ENCODE measurements at places on chromosomes 16 and 17.

- DNase-seq = peak; percentile 76
Measured at GRCh38 chr16:15966836-15967546, 17.6 kb downstream of the ABCC1 start.

DNA sequence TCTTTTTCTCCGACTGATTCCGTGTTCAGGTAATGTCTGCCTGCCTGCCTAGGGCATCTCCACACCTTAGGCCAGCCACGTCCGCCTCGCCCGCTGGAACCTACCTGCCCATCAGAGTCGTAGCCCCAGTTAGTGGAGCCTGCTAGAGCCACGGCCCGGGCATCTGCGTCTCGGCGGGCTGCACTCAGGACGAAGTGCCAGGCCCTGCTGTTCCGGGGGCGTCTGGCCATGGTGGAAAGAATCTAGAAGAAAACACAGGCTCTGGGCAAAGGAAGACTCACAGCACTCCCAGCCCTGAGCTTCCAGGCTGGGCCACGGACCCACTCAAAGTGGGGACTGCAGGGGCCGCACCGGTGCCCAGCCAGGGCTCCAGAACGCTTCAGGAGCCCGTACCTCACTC is 1.1 kb downstream of the SPSB3 start:
- no peak for DNase-seq

GRCh38 chr16:733382-734207 is 6.7 kb downstream of the HAGHL start:
- DNase-seq = no peak

DNA sequence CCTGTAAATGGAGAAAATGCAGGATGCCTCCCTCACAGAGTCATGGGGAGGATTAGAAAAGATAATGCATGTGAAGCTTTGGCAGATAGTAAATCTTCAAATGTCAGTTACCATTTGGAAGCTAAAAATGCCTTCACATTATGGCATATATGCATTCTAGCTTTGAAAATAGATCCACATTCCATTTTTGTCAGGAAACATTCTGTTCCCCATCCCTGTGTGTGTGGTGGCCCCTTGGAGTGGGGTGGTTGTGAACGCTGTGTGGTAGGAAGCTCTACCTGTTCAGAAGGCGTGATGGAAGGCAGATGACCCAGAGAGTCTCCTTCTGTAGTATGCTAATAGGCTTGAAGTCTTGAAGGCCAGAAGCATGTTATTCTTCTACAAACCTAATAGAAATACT is 242.0 kb downstream of the HAPSTR1 start:
- DNase-seq = no peak

GRCh38 chr17:58334661-58335060 is 6.1 kb upstream of the TSPOAP1 start:
- no peak for DNase-seq

GRCh38 chr17:75049706-75050105 is 2.7 kb downstream of the KCTD2 start:
- peak; percentile 75 for DNase-seq

GRCh38 chr16:4087990-4088577 is 28.2 kb downstream of the ADCY9 start:
- no peak for DNase-seq

DNA sequence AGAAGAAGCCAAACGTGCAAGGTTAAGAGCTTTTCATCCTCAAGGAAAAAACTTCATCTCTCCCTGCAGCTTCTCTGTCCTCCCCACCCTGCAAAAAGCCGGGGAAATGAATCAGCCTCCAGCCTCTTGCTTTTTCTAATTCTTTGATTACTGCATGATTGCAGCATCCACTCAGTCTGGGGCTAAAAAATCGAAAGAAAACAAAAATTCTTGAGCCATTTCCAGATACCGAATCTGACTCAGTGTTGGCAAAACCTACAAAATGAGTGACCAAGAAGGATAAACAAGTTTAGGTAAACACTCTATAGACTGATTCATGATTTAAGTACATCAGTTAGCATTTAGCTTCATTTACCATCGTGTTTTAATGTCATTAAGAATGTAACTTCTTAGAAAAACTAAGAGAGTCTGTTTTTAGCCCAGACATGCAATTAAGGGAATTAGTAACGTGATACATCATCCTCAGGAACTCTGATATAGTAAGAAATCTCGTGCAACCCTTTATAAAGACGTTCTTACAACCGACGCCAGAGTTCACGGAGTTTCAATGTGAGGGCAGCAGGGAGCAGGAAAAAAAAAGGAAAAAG is 287.3 kb upstream of the FOXF1 start:
- DNase-seq = no peak

- DNase-seq = no peak
Measured at GRCh38 chr17:19517699-19518098, 16.0 kb upstream of the SLC47A1 start.

DNA sequence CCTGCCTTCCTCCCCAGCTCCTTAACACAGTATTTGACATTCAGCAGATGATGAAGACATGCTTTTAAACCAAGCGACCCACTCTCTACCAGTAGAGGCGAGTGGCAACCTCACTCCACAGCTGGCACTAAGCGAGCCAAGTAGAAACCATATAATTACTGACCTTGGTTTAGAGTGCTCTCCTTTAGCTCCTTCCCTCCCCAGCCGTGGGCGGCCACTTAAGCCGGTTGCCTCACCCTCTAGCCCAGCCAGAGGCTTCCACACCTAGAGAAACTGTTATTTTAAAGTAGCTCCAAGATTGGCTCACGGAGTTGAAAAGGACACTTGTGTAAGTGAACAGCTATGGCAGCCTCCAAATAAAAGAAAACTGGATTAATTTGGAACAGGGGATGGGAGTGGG is 109.1 kb upstream of the CRHR1 start:
- no peak for DNase-seq
